ENCODE measurements at places on chromosomes 3 and 15.

GRCh38 chr15:100672959-100673358 is 70.6 kb downstream of the ASB7 start:
- DNase-seq, result no peak

DNA sequence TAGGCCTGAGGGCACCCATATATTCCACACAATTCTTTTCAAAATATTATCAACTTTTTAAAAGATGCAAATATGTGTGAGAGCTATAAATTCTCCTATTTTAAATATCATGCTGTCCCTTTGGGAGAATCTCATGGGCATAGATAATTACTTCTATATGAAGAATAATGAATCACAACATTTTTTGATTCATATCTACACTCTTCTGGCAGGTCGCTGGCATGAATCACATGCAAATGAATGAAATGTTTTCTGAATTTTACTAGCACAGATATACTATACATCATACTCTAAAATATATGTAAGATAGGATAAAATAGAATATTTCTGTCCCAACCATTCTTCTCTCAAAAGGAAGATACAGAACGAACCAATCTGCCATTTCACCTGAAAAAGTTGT is 277.7 kb upstream of the KCNH8 start:
- DNase-seq, result no peak

GRCh38 chr3:179037351-179037750 is 34.3 kb downstream of the ZMAT3 start:
- no peak for DNase-seq

DNA sequence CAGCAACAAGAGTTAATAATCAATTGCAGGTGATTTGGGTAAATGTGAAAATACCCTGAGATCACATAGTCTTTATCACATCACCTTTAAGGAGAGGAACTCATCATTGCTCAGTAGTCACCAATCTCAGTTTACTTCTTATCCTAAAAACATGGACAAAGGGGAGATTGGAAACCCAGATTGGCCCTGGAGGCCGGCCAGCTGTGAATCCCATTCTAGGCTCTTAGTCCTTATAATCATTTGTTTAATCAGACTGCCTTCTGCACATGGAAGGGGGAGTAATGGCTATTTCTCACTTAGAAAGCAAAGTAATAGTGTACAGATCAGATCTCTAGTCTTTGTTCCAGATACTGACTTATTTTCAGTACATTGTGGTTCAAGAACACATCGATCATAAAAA is 37.2 kb upstream of the CPB1 start:
- DNase-seq, result no peak

DNA sequence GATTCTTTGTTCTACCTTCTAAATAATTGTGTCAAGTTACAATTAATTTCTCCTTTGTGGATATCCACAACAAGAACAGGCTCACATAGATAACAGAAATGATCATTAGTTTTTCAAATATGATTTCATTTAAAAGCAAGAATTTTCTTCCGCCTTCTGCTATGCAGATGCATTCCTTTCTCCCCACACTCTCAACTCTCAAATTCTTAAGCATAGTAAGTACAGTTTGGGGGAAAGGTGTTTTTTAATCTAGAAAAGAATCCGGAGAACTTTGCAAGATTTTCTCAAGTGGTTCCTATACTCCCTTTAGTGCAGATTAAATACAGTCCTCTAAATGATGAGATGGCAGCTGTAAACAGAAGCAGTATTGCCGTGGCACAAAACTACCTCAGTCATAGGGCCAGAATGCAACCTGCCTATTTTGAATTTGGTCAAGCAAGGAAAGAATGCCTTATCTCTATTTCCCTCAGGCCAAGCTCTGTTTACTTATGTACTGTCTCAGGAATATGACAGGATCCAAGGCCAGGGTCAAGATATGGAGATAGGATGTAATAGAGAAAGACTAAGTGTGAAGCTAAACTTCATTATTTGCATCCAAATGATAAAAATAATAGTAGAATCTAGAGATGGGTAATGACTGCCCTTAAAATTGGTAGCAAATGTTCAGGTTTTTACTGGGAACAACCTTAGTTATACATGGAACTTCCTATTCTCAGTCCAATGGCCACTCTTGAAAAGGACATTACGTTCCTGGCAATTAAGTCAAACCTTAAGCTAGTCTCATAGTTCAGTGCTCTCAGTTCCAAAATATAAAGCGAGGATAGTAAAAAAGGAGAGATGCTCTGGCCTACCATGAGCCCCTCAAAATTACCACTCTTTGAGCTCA is 77.3 kb upstream of the PHLDB2 start:
- no peak for DNase-seq

- no peak for DNase-seq
Observed at GRCh38 chr3:39315420-39315819, 14.1 kb upstream of the CCR8 start.

DNA sequence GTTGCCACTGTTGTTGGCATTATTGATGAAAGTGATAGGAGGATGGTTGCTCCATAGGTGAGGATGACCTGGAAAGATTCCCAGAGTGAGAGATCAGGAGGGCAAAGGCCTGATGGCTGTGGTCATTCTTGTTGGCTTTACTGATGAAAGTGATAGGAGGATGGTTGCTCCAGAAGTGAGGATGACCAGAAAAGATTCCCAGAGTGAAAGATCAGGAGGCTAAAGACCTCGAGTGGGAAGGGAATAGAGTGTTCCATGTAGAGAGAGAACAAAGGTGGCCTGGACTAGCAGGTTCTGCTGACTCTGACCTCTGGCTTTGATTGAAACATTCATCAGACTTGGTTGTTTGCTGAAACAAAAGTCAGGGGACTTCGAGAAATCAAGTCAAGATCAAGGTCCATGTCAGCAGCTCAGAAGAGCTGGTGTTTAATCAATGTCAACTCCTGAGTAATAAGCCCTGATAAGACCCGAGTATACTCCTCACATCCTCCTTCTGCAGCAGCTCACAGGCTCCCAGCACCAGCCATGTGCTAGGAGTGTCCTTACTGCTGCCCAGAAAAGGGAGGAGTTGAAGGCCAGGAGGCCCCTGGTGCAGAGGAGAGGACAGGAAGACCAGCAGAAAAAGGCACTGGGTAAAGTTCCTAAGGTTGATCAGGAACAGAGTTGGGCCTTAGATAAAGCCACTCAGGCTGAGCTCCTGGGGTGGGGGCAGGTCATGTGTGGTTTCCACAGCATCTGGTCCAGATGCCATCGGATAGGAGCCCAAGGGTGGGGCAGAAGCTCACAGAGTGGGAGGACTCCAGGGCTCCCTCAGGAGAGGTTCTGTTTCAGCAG is 19.9 kb downstream of the CYP8B1 start:
- no peak for DNase-seq

DNA sequence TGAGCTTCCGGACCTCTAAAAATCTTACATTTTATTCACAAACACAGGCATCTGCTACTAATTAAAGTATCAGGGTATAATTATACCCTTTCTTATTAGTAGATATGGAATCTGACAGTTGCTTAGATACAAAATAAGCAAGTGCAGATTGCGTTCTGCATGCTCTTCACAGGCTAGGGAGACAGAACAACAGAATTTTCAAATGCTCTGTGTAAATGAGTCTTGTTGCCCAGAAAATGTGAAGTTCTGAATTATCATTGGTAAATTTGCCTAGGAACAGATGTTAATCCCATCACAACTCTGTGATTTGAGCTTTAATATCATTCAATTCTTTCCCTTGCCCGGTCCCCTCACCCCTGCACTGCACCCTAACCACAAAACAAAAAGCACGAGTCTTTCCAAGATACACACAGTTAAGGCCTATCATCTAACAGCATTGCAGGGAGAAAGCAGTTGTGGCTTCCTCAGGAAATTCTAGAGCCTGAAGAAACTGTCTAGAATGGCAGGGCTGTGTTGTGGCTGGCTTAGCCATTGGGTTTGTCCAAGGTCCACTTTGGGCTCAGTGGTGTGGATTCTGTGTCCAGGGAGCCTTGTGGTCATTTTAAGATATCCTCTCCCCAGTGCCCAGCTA is 119.8 kb downstream of the PDCD6IP start:
- DNase-seq, result no peak

DNA sequence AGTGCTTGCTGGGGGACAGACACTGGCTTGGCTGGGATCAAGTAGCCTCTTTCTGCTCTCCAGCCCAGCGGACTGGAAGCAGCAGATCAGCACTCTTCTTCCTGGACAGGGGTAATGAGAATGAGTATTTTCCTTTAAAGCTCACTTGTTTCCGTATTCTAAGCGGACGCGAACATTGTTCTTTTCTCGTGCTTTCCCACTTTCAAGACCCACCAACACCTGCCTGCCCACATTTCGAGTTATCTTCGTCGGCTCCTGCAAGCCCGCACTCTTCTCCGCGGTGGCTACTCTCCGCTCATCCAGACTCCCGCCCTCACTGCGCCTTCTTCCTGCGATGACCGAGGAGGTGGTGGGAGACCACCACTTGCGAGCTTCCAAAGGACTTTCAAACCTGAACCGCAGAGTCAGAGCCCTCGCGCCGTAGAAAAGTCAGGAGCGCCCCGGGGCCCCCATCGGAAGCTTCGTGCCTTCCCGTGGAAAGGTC is 1.6 kb upstream of the PPM1L start:
- peak; percentile 27 for DNase-seq

GRCh38 chr3:118884748-118885206 is 149.9 kb downstream of the IGSF11 start:
- DNase-seq, result peak; percentile 76

DNA sequence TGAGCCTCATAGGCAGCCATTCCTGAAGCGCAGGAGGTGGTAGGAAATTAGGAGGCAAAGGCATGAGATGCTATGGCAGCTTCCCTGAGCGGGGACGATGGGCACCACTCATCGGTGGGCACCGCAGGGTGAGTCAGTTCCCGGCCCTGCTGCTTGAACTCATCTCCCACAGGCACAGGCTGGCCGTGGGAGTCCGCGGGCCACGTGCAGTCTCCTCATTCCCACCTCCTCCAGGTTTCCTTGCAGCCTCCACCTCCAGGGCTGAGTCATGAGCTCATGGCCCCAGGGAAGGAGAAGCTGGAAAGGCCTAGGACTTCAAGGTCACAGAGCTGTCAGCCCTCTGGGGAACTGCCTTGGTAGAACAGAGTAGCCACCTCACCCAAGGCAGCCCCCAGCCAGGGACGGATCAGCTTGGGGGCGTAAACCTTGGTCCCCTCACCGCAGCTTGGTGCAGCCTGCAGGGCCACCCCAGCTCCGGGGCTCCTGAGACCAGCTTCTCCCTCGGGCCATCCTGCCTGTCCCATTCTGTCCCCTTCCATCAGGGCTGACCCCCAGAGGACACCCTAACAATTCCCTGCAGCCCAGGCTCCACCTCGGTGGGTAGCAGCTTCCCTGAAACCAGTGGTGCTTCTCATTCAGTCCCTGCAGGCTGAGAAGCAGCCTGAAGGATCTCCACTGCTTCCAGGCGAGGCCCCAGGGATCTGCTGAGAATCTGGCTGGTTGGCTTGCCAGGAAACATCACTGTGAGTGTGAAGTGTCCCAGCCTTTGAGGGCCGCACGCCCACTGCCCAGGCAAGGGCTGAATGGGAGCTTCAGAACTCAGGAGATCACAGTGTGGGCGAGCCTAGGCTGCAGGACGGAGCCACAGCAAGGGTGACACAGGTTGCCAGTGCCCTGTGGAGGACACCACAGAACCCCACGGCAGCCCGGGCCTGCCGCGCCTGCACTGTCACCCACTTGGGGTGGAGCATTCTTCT is 150.7 kb upstream of the MEF2A start:
- no peak for DNase-seq

- DNase-seq, result peak; percentile 52
Observed at GRCh38 chr3:48656841-48657281, 5.8 kb downstream of the CELSR3 start.

DNA sequence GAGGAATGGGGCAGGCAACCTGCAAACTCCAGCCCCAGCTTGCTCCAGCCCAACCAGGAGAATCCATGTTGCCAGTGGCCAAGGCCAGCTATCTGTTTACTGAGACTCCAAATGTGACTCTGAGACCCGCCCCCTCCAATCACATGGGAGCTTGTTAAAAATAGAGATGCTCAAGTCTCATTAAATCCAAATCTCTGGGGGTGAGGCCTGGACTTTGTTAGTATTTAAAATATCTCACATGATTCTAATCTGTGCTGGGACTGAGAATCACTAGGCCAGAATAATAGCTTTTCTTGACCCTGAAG is 224.2 kb upstream of the TBL1XR1 start:
- DNase-seq, result no peak

All from activated CD4-positive, CD25-positive, alpha-beta regulatory T cell treated with anti-CD3 and anti-CD28 coated beads, Interleukin-2, amount 50 U/mL, for 72 hours (primary cell).